ENCODE measurements at places on chromosomes 7 and 10. TPM values are rescaled to one million over a fixed set of nuclear protein-coding genes. Genes with fewer than 3 reads are reported as not detected.

DNA sequence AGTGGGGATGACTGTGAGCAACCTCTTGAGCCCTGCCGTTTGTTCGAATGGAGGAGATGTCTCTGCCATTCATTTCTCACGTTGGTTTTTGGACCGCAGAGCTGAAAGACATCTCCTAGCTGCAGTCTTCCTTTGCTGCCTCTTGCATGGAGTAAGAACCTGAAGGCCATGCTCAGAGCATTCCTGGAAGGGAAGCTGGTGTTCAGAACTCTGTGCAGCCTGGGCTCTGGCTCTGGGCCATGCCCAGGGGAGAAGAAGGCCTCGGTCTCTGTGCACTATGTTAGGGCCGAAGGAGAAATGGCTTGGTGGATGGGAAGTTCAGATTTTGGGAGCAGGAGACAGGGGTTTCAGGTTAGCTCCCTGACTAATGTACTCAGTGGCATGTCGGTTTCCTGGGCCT is 22.9 kb downstream of the SFTPD start:
- H3K27ac ChIP-seq = no peak overlapping the region
- H3K4me3 ChIP-seq = no peak overlapping the region
- peaks cover 16% of the 10 kb centered on the region for H3K27me3 ChIP-seq
- H3K4me1 ChIP-seq = no peaks in the 10 kb centered on the region

DNA sequence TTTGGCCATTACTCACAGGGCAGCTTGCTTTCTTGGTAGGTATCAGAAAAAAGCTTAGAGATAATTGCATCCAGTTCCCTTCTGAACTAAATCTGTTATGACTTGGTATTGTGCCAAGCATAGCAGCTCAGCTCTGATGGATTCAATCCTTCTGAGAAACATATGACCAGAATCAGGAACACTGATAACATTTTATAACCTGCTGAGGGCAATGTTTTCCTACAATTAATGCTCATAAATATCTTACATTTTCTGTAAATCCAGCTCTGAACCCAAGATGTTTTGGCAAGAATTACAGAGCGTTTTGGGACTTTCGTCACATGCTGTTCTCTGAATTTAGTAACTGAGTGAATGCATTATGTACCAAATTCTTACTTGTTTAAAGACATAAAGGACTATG is 167.8 kb downstream of the KIF20B start:
- H3K27ac ChIP-seq = no peak overlapping the region
- H3K36me3 ChIP-seq = no peaks in the 10 kb centered on the region
- DNase-seq = no peak
- no peaks in the 10 kb centered on the region for H3K27me3 ChIP-seq

DNA sequence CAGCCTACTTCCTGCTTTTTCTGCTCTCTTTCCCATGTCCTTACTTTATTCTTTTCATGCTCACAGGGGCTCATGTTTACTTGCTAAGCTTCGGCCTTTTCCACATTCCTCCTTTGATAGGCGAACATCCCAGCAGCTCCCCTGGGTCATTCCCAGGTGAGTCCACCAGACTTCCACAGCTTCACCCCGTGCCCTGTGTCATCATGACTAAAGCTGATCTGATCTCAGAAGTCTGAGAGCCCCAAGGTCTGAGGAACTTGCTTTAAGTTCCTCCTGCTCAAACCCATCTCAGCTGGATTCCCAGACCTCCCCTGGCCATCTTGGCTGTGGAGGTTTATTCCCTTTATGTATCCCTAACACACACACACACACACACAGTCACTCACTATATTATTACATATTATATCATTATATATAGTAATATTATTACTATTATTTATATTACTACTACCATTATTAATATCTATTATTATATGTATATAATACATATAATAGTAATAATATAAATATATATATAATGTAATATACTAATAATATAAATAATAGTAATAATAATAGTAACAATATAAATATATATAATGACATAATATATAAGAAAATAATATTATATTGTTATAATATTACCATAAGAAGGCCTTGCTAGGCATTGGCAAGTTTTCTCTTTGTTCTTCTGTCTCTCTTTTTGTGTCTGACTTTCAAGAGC is 295.9 kb downstream of the PTEN start:
- H3K27ac ChIP-seq = no peak overlapping the region
- H3K4me3 ChIP-seq = no peak overlapping the region
- no peaks in the 10 kb centered on the region for H3K36me3 ChIP-seq
- DNase-seq = no peak
- H3K4me1 ChIP-seq = no peaks in the 10 kb centered on the region

GRCh38 chr10:21260506-21261149 is 264.9 kb downstream of the SKIDA1 start:
- no peaks in the 10 kb centered on the region for H3K27me3 ChIP-seq
- no peaks in the 10 kb centered on the region for H3K36me3 ChIP-seq
- peaks cover 33% of the 10 kb centered on the region for H3K4me1 ChIP-seq
- DNase-seq = peak; percentile 41
- H3K4me3 ChIP-seq = no peak overlapping the region

GRCh38 chr10:4174197-4174596 is 389.2 kb upstream of the KLF6 start:
- no peaks in the 10 kb centered on the region for H3K4me1 ChIP-seq
- peak; percentile 49 for DNase-seq
- no peak overlapping the region for H3K27ac ChIP-seq
- no peak overlapping the region for H3K4me3 ChIP-seq
- H3K27me3 ChIP-seq = no peaks in the 10 kb centered on the region

The C7orf57 gene
- not detected for total RNA-seq

The LIPF gene
- total RNA-seq = not detected

The FZD8 gene
- total RNA-seq = 5.0 TPM
